GM12878 (cell line): ENCODE measurements at places on chromosomes 13 and 19. TPM values are rescaled to one million over a fixed set of nuclear protein-coding genes. Genes with fewer than 3 reads are reported as not detected.
A peak's percentile ranks its signal among the peaks of the same experiment; 100 is the strongest.

The ZNF491 gene
- total RNA-seq = 0.26 and 0.51 TPM in 2 replicates

DNA sequence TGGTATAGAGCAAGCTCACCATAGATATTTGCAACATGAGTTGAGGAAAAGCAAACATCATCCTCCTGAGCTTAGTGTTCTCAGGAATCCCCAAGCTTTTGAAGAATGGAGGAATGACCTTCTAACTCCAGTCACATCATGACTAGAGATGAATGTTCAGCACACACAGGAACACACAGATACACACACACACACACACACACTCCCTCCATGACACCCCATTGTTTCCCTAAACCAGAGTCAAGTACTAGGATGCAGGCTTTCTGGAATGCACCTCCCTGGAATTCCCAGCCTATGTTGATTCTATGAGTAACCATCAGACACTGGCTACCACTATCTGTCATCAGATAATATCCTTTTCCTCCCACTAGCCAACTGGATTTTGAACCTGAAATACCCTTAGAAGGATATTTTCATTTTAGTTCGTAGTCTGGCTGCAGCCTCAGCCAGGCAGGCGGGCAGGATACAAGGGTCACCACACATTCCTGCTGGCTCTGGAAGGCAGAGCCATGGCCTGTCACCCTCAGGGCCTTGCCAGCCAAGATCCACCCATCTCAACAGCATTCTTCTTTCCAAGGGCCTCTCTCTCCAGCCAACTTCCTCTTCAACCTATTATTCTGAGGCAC, 162.4 kb downstream of the FOXO1 start:
- H3K36me3 ChIP-seq = no peaks in the 10 kb centered on the region
- H3K4me1 ChIP-seq = no peaks in the 10 kb centered on the region
- H3K27me3 ChIP-seq = peaks cover 10% of the 10 kb centered on the region; the same call in 1 of the 2 replicates
- no peak for DNase-seq

The TMEM86B gene
- 6.6 and 8.3 TPM in 2 replicates for total RNA-seq

The ATCAY gene
- total RNA-seq = not detected in 2 replicates

GRCh38 chr13:73880365-73880764, 253.8 kb downstream of the KLF12 start:
- H3K36me3 ChIP-seq = no peaks in the 10 kb centered on the region
- no peak for DNase-seq

GRCh38 chr13:37485756-37486155, 112.8 kb downstream of the POSTN start:
- H3K27me3 ChIP-seq = no peaks in the 10 kb centered on the region
- no peaks in the 10 kb centered on the region for H3K4me1 ChIP-seq
- no peak overlapping the region for H3K4me3 ChIP-seq

The PSG6 gene
- total RNA-seq = not detected in 2 replicates

GRCh38 chr19:54209811-54210494, 9.3 kb downstream of the RPS9 start:
- H3K27ac ChIP-seq = peak overlapping the region; percentile 16; the same call in 1 of the 2 replicates
- no peak overlapping the region for H3K4me3 ChIP-seq
- peaks cover 55% of the 10 kb centered on the region for H3K4me1 ChIP-seq

DNA sequence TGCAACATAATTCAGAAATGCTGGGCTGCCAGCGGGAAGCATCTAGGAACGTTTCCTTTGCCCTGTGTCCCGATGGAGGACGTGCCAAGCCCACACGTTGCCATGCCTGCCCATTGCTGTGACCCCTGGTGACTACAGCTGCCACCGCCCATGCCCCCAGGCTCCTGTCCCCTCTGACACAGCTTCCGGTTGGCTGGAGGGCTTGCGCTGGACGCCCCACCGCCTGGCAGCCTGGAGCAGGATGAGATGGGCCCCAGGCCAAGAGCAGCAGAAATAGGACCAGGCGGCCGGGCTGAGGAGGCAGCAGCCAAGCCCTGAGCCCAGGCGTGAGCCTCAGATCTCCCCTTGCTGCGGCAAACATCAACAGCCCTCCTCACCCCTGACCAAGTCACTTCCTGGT, 125.9 kb downstream of the COL4A2 start:
- H3K4me1 ChIP-seq = no peaks in the 10 kb centered on the region
- H3K36me3 ChIP-seq = no peaks in the 10 kb centered on the region
- no peak for DNase-seq

DNA sequence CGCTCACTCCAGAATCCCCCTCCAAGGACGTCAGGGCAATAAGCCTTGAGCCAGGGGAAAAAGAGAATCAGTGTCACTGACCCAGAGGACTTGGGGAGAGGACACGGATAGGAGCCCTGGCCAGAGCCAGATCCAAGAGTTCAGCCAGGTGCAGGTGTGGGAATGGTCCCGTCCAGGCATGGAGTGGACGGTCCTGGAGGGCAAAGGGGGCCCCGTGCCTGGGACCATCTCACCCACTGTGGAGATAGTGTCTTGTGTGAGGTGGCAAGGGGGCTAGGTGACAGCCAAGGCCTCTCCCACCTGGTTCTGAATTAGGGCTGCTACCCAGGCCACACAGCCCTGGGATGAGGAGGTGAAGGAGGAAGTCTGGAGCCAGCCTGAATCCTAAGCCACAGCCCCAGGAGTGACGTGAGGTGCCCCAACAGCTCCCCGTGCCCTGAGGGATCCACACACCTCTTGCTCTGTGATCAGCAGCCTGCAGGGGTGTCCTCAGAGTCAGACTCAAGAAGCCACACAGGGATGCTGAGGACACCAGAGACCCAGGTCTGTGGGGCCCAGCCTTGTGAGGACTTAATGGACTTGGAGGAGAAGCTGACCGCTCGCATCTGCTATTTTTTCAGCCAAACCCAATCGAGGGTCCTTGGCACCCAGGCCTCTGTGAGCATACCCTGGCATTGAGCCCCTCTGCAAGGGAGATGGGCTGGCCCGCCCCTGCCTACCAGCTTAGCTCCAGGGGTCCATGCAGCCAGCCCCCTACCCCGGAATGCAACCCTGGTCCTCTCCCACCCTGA, 16.4 kb upstream of the ZNF14 start:
- no peak for DNase-seq
- H3K36me3 ChIP-seq = no peaks in the 10 kb centered on the region
- H3K4me1 ChIP-seq = no peaks in the 10 kb centered on the region
- no peak overlapping the region for H3K27ac ChIP-seq
- no peaks in the 10 kb centered on the region for H3K27me3 ChIP-seq
- no peak overlapping the region for H3K4me3 ChIP-seq

The ZNF554 gene
- total RNA-seq = 1.7 TPM in 2 replicates
